ENCODE measurements at places on chromosomes 16 and 17.

GRCh38 chr16:86700046-86700945 is 121.9 kb downstream of the FOXL1 start:
- no peak for DNase-seq

GRCh38 chr17:1461198-1461944 is 5.3 kb upstream of the CRK start:
- DNase-seq, result no peak

GRCh38 chr16:12723681-12724080 is 80.0 kb downstream of the CPPED1 start:
- no peak for DNase-seq

DNA sequence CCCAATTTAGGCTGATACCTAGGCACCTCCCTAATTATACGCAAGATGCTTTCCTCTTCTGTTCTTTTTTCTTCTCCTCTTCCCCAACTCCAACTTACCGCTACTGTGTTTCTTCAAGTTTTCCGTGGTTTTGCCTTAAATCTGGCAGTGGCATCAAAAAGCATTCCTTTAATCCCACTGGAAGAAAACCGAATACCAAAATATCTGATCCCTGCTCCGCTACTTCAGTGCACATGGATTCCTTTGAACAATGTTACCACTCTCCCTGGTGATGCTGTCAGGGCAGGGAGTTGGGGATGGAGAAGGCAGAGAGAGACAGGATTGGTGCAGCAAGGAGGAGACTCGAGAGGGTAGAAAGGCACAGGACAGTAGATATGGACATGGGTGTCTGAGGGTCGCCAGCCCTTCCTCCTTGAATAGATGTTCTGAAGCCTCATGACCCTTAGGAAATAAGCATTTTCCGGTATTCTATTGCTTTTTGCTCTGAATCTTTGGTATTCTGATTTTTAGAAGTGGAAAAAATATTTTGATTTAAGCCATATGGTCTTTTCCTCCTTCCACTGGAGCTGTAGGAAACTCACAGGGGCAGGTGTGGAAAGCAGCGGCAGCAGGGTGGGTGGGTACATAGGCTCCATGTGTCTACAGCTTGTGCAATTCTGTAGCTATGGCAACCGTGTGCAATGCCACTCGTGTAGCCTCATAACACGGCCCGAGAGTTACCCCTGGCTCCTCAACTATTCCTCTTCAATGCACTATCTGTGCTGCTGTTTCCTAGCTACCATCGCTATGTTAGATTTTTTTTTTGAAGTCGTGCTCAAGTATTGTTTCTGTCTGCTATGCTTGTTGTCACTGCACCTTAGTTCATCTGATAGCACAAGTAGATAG is 32.3 kb upstream of the TANC2 start:
- DNase-seq, result no peak

GRCh38 chr17:42422412-42422957 is 571 bp downstream of the CAVIN1 start:
- DNase-seq, result no peak

DNA sequence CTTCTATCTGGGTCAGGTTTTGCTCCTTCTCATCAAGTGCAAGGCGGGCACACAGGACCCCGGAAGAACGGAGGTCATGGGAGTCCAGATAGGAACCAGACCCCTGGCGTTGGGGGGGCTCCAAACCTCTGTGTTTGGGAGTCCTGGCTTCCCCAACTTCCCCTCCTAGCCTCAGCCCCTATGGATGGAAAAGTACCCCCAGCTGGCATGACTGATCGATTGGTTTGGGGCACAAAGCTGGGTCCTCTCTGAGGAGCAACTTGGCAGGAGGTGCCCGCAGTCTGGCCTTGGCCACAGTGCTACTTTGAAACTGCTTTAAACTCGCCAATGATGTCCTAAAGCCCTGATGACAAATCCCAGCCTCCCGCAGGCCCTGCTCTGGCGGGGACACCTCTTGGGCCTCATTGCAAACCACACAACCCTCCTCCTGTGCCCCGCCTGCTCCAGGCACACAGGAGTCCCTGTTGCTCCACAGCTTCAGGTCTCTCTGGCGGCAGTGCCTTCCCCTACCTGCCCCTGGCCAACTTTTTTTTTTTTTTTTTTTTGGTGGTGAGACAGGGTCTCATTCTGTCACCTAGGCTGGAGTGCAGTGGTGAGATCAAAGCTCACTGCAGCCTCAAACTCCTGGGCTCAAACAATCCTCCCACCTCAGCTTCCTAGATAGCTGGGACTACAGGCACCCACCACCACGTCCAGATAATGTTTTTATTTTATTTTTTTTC is 38.0 kb upstream of the SNN start:
- DNase-seq, result no peak

DNA sequence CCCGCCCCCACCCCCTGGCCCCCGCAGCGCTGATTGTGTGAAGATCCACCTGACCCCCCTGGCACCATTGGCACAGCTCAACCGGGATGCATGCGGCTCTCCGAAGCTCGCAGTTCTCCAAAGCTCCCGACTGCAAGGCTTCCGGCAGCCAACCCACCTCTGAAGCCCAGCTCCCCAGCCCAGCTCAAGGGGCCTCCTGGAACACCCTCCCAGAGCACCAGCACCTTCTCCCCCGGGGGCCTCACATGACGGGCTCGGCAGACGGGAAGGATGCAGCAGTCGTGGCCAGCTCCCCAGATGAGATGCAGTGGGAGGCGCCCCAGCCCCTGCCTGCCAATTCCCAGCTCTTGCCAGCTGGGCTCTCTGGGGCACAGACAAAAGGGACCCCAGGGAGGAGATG is 215.3 kb downstream of the ZNF423 start:
- DNase-seq, result no peak

GRCh38 chr16:57648125-57648524 is 19.7 kb downstream of the ADGRG1 start:
- DNase-seq, result no peak

- no peak for DNase-seq
These were observed 74.7 kb downstream of the CHD9 start for GRCh38 chr16:53129281-53130158.

DNA sequence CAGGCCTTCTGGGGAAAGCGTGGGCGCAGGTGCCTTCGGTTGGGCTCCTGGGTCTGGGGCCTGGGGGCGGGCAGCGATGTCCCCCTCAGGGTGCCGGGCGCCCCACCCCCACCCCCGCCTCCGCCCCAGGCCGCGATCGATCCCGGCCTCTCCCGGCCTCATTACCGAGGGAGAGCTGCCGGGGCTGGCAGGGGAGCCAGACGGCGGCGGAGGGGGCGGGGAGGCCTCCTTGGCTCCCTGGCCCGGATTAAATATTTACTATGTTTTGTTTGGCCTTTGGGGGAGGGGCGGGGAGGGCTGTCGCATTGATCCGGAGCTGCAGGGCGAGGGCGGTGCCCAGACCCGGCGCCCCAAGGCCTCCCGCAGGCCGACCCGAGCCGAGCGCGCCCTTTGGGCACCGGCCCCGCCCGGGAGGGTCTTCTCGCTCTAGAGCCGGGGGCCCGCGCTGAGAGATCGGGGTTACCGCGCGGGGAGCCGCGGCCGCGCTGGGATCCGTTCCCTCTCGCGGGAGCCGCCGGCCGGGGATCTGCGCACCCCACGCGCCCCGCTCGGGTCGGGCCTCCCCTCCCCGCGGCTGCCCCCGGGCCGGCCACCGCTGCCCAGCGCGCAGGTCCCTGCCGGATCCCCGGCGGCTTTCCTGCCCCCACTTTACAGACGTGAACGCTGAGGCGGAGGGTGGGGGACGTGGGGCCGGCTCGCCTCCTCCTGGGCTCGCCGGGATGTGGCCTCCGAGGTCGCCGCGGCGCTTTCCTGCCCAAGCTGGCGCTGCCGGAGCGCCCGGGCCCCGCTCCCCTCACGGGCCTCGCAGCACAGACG is 27.0 kb downstream of the RTN4RL1 start:
- DNase-seq, result no peak

DNA sequence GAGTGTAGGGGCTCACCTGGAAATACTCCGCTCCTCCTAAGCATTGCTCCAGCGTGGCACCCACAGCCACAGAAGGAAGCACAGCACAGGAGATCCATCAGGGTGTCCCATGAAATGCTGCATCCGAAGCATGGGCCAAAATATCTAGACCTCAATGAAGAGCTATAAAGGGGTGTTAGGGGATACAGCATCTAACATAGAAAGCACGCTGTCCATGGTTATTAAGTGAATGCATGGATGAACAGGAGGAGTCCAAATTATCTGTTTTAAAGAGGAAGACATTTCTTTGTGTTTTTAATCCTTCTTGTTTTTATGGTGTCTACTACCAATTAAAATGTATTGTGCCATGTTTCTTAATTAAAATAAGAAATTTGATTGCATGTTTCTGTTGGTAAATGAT is 21.6 kb upstream of the KRT20 start:
- no peak for DNase-seq

DNA sequence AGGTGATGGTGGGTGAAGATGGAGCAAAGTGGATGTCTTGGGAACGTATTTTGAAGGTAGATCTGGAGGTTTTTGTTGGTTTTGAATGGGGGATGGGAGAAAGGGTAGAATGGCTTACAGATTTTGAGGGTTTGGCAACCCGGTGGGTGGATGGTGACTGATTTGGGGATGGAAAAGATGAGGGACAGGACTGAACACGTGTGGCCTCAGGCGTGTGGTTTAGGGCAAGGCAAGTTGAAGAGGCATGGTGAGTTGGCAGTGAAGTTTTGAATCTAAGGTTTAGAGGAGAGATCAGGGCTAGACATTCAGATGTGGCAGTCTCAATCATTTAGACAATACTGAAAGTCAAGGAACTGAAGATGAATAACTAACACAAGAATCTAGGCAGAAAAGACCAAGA is 5.0 kb upstream of the DCTPP1 start:
- DNase-seq, result no peak

- peak; percentile 60 for DNase-seq
These were observed 34.8 kb downstream of the CBFA2T3 start for GRCh38 chr16:88941913-88942909.

- peak; percentile 48 for DNase-seq
These were observed at the start of gene ADORA2B for GRCh38 chr17:15944759-15945526. Gene ADORA2B, plus strand, starts transcription at chr17:15945130. Its CDS starts 119 bp downstream, at chr17:15945249.

- no peak for DNase-seq
These were observed 568.3 kb upstream of the ZFHX3 start for GRCh38 chr16:73616166-73616753.

- no peak for DNase-seq
These were observed 10.9 kb downstream of the ACLY start for GRCh38 chr17:41907633-41908539.

- no peak for DNase-seq
These were observed 13.9 kb downstream of the TOP3A start for GRCh38 chr17:18300725-18301480.

DNA sequence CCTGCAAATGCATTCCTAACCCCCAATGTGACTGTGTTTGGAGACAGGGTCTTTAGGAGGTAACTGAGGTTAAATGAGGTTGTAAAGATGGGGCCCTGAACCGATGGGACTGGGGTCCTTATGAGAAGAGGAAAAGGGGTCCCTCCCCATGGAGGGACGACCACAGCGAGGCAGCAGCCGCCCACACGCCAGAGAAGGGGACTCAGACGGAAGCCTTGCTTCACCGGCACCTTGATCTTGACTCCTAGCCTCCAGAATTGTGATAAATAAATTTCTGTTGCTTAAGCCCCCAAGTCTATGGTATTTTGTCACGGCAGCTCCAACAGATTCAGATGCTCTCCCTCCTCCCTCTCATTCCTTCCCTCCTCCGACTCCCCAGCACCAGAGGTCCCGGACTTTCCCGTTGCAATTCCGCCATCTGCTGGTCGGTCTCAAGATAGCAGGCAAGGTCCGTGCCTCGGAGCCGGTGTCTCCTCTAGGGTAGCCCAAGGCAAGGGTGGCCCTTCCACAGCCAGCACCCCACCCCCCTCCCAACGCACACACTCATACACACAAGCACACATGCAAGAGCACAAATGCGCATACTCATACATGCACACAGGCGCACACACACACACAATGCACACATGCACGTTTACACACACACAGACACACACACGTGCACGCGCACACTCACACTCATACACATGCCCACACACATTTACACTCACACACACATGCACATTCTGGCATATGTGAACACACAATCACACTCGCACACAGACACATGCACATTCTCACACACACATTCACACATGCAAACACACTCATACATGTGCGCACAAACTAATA is 23.1 kb upstream of the C16orf78 start:
- DNase-seq, result peak; percentile 45

- DNase-seq, result no peak
These were observed 22.8 kb downstream of the GINS2 start for GRCh38 chr16:85665929-85666328.

DNA sequence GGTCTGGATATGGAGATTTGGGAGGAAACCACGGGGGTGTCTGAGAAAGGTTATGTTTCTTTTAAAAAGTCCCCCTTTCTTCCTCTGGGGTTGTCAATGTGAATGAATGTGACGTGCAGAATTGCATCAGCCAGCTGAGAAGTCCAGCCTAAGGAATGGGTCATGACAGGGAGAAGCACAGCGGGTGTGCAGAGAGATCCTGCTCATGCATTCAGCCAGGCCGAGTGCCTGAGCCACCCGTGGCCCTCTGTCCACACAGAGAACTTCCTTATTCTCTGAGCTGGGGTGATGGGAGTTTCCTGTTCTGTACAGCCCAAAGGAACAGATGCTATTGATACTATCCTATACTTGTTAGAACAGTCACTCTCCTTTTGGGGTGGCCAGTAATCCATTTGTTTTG is 117.9 kb downstream of the CPPED1 start:
- no peak for DNase-seq

- no peak for DNase-seq
These were observed 5.2 kb upstream of the NUBP1 start for GRCh38 chr16:10738231-10739077.

- DNase-seq, result no peak
These were observed 260.2 kb downstream of the GRIN2A start for GRCh38 chr16:9921997-9922396.

DNA sequence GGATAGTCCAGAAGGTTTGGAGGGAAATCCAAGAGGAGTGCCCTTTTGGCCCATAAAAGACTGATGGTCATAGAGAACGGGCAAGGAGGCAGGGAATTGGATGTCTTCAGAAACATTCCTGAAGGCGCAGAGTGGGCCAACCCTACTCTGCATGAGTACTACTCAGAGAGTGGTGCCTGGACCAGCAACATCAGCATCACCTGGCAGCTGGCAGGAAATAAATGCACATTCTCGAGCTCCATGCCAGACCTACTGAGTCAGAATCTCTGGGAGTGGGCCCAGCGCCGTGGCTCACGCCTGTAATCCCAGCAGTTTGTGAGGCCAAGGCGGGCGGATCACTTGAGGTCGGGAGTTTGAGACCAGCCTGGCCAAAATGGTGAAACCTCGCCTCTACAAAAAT is 27.1 kb upstream of the SLC39A11 start:
- DNase-seq, result no peak

DNA sequence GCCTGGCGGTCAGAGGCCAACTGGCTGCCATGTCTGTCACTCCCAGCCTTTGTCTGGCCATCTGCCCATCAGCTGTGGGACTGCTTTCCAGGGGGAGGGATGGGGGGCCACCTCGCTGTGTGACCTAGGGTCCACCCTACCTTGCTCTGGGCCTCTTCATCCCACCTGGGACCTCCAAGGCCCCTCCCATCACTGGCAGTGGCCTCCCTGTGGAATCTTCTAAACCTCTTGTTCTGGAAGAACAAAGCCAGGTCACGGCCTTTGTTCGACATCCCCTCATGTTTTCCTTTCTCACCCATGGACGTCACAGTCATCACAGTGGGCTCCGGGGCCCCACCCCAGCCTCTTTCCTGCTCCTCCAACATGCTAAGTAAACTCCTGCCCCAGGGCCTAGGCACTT is 24.0 kb downstream of the SPNS2 start:
- DNase-seq, result no peak

- no peak for DNase-seq
These were observed 160.0 kb downstream of the MAP2K6 start for GRCh38 chr17:69574257-69575197.

GRCh38 chr16:81746566-81746965 is 32.5 kb upstream of the PLCG2 start:
- no peak for DNase-seq
